GM13977 (cell line): ENCODE measurements at places on chromosomes 11 and 22.

DNA sequence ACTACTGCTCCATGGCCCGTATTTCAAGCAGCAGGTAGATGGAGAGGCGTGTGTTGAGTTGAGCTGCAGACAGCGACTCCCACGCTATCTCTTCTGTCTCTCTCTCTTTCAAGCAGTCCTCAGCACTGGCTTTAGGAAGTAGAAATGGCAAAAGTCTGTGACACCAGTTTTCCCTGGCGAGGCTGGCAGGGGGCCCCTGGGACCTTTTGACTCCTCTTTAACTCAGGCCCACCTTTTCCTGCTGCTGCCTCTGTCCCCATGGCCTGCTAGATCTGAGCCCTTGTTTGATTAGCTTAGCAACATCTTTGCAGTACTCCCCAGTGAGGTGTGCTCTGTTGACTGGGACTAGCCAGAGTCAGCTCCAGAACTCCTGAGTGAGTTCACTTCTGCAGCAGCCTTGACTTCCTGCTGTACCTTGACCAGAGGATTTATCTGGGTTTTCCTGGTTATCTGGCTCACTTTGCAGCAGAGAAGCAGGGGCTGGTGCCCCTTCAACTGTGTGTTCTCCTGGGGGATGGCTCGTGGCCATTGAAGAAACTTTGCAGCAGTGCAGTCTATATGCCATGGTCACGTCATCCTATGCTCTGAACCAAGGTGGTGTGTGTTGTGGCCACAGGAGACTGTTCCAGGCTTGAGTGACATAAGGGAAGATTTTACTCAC lies 183.9 kb downstream of the DBX1 start:
- DNase-seq = no peak

DNA sequence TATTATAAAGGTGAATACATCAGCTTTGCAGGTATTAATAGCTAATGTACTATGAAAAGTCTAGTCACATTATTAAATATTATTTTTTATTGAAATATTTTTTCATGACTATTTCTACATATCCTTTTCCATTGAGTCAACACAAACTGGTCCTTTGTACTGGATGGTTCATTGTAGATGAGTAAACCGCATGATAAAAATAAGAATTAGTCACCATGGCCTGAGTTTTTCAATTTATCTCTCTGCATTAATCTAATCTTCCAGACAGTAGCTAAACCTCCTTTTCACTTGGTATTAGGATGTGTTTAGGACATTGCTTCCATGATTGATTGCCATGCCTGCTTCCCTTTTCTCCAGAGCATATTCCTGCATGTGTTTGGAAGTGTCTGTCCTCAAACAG lies 439.4 kb upstream of the ARHGAP42 start:
- DNase-seq = no peak

GRCh38 chr11:25758145-25758661 lies 573.7 kb upstream of the ANO3 start:
- no peak for DNase-seq

GRCh38 chr11:31720225-31720624 lies 90.9 kb downstream of the PAX6 start:
- DNase-seq = no peak

DNA sequence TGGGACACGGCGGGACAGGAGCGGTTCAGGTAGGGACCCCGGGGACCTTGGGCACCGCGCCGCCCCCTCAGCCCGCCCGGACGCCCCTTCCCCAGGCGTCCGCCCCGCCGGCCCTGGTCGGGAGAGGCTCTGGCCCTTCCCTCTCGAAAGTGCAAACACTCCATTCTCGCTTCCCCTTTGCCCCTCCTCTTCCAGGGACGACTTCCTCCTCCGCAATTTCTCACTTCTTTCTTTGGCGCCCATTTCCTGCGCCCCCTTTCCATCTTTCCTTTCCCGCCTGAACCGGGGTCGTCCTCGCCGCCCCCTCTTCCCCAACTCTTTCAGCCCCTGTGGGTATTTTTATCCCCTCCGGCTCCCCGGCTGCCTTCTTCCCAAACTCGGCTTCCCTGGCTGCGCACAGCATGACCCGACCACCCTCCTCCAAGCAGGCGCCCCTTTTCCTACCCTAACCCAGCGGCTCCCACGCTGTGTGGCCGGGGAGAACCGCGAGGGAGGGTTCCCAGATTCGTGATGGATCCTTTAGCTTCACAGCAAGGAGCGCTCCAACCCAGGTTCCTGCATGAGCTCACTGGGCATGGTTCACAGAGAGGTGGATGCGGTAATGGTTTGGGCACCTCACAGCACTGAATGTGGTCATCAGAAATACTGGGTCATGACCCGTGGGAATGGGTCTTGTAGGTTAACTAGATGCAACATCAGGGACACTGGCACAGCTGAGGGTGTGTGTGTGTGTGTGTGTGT lies 689 bp downstream of the RAB39A start:
- DNase-seq = peak; percentile 41

DNA sequence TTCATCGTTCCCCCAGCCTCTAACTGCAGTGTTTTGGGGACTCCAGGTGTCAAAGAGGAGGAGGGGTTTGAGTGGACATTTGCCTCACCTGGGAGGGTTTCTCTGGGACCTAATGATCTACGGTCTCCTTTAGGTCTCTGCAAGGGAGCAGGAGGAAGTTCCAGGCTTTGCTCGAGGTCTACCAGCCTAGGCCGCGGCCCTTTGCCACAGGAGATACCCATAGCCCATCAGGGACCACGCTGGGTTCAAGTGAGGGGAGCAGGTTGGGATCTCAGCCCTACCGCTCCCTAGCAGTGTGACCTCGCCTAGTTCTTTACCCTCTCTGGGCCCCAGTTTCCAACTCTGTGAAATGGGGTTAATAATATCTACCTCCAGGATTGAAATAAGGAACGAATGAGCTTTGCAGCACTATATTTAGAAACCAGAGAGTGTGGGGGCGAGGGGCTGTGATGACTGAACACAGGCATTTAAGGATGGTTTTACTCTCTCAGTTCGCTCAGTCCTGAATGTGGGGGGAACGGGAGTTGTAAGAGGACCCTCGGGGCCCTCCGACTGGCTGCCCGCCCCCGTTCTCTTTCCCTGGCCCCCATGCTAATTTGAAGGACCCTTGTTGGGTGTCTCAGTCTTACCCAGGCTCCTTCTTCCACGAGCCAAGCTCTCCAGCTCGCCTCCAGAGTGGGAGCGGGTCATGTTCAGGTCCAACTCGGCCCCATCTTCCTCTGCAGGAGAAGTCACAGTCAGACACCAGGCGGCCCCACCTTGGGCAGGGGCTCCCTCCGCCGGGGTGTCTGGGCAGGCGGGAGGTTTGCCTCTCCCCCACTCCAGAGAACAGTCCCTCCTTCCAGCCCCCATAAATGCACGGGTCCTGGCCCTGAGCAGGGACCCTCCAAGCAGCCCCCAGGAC lies 11.7 kb downstream of the PDGFB start:
- DNase-seq = no peak

DNA sequence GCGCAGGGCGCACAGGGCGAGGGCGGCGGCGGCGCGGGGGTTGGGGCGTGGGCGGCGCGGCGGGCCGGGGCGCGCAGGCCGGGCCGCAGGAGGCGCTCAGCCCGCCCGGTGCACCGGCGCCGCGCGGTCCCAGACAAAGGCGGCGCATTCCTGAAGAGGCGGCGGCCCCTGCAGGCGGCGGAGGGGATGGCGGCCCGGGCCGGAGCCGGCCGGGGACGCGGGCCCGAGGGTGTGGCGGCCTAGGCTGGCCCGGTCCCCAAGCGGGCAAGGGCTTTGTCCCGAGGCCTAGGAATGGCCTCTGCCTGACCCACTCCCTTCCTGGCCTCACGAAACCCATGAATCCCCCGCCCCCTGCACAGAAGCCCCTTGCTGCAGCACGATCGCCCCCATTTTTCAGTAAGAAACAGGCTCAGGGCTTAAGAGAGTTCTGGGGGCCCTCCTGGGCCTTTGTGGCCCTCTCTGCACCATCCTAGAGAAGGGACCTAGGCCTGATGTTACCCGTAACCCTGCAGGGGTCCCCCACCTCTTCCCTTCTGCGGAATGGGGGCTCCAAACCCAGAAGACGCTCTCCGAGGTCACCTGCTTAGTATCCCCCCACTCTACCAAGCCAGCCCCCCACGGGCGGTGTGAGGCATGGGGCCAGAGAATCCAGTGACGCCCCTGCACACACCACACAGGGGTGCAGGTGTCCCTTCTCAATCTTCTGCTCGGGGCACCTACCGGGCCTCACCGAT lies at the start of gene RTN4R:
RTN4R (minus strand) TSS at position 40 of the 734 bp plus-strand sequence. CDS start 226 bp downstream, outside the sequence.
- DNase-seq = peak; percentile 84

GRCh38 chr22:33821290-33821689 lies 99.0 kb downstream of the LARGE1 start:
- no peak for DNase-seq

- no peak for DNase-seq
These were observed 33.3 kb downstream of the KIAA1671 start for GRCh38 chr22:24985826-24986214.

DNA sequence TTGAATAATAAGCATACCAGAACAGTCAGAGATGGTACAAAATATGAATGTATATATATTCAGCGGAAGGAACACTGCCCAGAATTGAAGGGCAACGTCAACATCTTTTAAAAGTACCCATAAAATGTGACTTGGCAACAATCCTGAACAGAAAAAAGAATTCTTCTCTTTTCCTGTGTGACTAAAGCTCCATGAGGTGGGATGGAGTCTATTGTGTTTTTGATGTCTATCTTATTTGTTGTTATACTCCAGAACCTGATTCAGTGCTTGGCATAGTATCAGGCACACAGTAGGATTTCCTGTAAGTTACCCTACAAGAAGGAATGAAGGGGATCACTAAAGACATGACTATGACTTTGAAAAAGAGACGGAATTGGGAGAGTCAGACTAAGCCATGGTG lies 10.3 kb downstream of the LDLRAD3 start:
- no peak for DNase-seq

- DNase-seq = no peak
These were observed 4.9 kb downstream of the OR52K2 start for GRCh38 chr11:4454021-4454420.

- DNase-seq = no peak
These were observed 14.3 kb downstream of the AMOTL1 start for GRCh38 chr11:94782446-94782845.

DNA sequence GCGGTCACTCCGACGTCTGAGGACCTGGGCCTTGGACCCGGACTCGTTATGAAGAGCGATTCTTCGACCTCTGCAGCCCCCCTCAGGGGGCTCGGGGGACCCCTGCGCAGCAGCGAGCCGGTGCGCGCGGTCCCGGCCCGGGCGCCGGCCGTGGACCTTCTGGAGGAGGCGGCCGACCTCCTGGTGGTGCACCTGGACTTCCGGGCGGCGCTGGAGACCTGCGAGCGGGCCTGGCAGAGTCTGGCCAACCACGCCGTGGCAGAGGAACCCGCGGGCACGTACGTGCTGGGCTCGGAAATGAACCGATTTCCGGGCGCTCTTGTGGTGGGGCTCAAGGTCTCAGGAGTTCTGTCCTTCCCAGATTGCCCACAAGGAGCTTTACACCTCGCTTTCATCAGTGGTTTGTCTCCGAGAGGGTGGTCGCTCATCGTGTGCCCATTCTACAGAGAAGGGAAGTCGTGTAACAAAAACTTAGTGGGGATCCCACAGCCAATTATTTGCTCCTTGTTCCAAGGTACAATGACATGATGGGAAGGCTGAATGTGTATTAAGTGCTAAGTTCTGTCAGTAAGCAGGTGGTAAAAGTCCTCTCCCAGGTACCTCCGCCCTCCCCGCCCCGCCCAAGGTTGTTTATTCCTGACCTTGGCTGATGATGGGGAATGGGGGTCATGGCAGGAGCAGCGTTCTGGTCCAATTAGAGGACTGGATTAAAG lies 695 bp downstream of the PEX26 start:
- DNase-seq = peak; percentile 52

GRCh38 chr11:20712912-20713311 lies 43.5 kb downstream of the NELL1 start:
- DNase-seq = no peak

DNA sequence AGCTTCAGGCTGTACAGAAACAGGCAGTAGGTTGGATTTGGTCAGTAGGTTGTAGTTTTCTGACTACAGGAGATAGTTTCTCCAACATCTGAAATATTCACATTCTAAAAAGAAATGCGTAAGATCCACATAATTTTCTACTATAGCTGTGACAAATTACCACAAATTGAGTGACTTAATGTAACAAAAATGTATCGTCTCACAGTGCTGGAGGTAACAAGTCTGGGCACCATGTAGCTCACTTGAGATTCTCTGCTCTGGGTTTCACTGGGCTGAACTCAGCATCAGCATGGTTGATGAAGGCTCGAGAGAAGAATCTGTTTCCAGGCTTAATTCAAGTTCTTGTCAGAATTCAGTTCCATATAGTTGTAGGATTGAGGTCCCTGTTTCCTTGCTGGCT lies 350.9 kb upstream of the CCDC179 start:
- no peak for DNase-seq

GRCh38 chr11:102780491-102780918 lies at the start of gene MMP10:
Gene MMP10, minus strand, starts transcription at chr11:102780628. Its CDS starts 37 bp downstream, at chr11:102780591.
- no peak for DNase-seq

DNA sequence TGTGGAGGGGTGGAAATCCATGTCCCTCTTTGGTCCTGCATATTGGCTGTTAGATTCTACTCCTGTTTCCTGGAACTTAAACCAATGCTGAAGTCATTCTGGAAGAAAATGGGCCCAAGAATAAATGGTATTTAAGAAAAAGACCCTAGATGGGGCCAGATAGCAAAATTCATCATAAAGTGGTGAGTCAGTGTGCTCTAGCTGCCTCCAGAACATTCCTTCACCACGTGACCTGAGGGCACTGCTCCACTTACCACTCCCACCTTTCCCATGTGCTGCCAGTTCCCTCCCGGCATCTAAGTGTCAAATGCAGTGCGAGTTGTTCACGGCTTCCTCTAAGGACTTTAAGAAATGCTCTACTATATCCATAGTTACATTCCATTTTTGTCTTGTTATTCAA lies 30.9 kb upstream of the NAP1L4 start:
- no peak for DNase-seq

DNA sequence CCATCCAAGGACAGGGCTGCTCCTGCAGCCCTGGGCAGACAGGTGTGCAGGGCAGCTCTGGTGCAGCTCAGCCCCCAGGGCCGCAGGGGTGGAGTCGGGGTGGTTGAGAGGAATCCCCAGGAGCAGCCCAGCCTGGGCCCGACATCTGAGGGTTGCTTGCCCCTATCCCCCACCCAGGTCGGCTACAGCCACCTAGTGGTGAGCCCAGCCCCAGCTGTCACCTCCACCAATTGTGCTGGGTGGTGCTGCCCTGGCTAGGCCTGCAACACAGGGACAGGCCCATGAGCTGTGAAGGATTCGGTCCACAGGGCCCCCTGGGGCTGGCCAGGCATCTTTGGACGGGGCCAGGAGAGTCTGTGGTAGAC lies 29.6 kb downstream of the RTN4R start:
- peak; percentile 96 for DNase-seq

- no peak for DNase-seq
These were observed 561.8 kb upstream of the CADM1 start for GRCh38 chr11:116065986-116066385.

GRCh38 chr11:36763187-36763586 lies 165.2 kb upstream of the RAG2 start:
- DNase-seq = peak; percentile 13
